ENCODE measurements at places on chromosomes 7 and 10.

- no peak for DNase-seq
Observed at GRCh38 chr7:9523579-9523978, 1090.2 kb downstream of the NXPH1 start.

DNA sequence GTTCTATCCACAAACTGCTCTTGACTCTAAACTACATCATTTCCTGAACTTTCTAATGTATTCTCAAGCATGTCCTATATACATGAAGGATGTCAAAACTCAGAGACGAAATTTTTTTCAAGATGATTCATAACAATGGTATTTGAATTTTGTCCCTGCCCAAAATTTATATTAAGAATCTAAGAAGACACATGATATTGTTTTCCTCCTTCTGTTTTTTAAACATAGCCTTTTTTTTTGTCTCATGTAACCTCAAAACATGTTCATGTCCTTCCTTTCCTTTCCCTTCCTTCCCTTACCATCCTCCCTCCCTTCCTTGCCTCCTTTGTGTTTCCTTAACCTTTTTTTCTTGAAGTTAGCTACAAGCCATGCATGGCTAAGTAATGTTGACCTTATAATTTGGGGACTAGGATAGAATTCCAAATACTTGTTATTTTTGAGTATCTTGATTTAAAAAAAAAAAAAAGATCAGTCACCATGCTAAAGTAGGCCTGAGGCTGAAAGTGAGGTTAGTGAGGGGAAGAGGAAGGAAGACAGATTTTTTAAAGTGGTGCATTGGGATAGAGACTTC is 163.0 kb downstream of the SUGCT start:
- DNase-seq, result no peak

DNA sequence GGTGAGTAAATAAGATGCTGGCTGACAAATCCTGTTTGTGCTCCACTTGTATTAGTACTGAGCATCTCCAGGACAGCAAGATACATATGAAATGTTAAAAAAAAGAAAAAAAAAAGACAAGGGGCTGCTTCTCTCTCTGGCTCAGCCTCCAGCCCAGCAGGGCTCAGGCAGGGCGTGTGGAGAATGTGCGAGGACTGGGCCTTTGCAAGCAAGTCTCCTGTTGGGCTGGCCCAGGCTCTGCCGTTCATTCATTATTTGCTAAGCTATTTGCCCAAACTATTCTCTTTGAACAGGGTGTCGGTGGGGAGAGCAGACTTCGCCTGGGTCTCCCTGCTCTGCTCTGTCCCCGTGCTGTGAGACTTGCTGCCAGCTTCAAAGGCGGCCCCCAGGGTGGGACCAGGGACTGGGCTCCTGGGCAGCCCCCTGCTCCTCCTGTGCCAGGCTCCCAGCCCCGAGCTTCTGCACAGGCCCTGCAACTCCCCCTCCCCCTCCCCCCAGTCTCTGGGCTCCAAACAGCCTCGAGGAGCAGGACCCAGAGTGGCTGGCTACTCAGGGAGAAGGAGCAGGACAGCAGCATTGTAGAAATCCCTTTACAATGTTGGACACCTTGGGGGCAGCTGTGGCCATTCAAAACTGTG is 25.6 kb upstream of the MGMT start:
- no peak for DNase-seq

DNA sequence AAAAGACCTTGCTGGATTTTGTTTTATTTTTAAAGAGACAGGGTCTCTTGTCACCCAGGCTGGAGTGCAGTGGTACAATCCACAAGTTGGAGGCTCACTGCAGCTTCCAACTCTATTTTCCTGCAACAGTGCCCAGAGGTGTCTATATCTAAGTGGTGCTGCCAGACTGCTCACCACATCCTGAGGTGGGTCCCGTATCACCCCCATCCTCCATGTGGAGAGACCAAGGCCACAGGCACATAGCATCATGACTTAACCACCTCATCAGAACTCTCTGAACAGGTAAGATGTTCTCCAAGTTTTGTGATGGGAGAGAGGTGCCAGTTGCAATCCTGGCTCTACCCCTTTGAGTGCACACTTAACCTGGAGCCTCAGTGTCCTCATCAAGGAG is 98.2 kb downstream of the RNF216 start:
- DNase-seq, result no peak

- no peak for DNase-seq
Observed at GRCh38 chr10:78162853-78163252, 129.2 kb downstream of the RPS24 start.

GRCh38 chr10:26368463-26368862 is 69.7 kb upstream of the APBB1IP start:
- DNase-seq, result no peak

DNA sequence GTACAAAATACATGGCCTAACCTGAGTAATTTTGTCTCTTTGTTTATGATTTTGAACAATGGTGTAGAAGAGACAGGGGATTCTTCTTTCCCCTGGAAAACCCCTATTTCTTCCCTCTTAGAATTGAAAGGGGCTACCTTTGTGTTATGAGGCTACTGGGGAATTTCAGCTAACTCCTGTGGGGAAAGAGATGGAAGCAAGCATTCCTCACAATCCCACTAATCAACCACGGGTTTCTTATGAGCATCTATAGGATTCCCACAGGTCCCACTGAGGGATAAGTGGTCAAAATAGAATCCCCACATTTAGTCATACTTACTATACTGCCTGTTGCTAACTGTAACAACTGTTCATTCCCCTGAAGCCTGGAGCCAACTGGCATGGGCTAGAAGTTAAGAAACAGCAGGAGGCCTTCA is 32.2 kb upstream of the ITGB8 start:
- no peak for DNase-seq

Measured in CD4-positive, alpha-beta T cell treated with Interleukin-21 for 1 hour (primary cell).